ENCODE measurements at places on chromosomes 7 and 10.

DNA sequence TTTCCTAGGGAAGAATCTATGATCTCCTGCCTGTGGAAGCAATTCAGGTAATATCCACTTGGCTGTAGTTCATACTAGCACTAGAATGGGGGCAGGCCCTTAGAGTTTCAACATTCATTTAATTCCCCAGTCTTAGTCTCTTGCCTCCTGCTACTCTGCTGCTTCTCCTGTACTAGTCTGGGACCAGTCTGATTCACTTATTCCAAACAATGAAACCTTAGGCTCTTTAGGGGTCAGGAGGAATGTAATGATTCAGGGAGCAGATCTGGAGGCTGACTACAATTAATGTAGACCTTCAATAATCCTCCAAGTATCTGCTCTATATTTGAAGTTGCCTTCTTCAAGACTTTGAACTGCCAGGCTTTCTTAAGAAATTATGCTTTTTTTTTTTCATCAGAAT, 101.8 kb downstream of the GNAT3 start:
- peak; percentile 64 for DNase-seq

DNA sequence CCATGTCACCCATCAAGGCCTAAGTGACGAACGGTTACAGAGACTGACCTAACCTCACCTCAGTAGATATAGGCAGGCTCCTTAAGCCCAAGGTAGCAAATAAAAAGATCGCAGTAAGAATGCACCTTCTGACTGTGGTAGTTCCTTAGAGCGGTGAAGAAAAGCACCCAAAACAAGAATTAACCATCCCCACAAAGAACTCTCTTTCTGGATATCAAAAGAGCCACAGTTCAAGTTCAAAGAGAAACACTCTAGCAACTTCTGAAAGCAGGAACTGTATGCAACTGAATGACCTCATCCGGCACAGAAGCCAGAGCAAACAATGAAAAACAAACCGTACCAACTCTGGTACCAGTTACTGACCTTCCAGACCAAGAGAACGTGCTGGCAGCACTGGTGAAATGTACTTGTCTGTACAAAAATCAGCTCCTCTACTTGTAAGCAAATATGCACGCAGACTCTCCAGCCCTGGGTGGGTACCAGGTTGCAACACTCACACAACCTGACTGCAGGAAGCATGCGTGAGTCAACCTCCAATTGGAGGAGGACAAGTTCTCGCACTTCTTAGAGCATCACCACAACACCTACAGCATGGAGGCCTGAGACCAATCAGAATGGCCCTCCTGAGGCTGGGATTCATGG, 202.7 kb downstream of the FAM107B start:
- DNase-seq: peak; percentile 45

- DNase-seq: peak; percentile 24
Observed at GRCh38 chr10:10403762-10404161, 613.9 kb upstream of the CELF2 start.

DNA sequence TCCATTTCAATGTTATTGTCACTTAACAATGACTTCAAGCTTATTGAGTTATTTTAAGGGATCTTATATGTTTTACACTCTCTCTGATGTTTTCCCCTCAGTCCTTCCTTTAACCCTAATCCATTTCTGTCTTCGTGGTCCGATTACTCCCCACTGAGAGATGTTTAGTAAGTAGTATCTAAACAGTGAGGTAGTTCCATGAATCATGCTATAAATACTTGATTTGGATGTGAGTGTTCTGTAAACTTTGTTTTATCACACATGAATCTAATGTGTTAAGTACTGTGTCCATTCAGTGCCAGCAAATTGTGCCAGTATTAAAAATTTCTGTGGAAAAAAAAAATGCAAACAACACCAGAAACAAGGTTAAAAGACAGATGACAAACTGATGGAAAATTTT, 18.6 kb downstream of the RPP30 start:
- DNase-seq: no peak

DNA sequence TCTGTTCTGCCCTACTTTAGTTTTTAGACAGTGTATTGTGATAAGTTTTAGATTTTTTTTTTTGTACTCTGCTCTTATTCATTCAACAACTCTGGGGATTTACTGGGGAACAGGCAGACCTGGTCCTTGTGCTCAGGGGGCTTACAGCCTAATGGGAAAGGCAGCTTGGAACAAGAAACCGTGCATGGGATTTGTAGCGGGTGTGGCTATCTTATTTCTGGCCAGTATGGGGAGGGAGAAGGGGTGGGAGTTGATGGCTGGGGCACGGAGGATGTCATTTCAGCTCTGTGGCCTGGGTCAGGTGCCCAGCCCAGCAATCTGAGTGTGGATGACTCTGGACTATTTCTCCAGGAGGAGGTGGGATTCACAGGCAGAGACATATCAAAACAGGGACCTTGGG, 47.0 kb downstream of the GRK5 start:
- DNase-seq: no peak

DNA sequence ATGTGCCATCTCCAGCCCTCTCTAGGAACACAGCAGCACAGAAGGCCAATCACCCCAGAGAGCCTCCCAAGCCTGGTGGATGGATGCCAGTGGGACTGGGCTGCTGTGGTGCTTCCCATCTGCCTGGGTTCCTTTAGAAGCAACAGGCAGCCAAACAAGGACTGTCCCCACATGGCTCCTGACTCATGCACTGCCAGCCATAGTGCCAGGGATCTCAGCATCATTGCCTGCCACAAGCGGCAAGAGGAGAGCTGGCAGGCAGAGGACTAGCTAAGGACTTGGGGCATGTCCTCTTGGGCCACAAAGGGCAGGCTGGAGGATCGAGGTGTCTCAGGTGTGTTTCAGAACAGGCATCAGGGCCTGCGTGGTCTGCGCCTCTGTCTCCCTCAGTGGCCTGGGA, 23.4 kb upstream of the FIGNL1 start:
- DNase-seq: no peak

GRCh38 chr10:129779126-129780111, 184.7 kb downstream of the EBF3 start:
- no peak for DNase-seq

- no peak for DNase-seq
Observed at GRCh38 chr7:25580141-25580540, 351.9 kb upstream of the NPVF start.

- DNase-seq: peak; percentile 59
Observed at GRCh38 chr7:135716677-135717238, 11.2 kb downstream of the SLC13A4 start.

- DNase-seq: no peak
Observed at GRCh38 chr10:73644767-73645166, 3.5 kb upstream of the MYOZ1 start.

- no peak for DNase-seq
Observed at GRCh38 chr10:77855404-77856155, 71.0 kb downstream of the DLG5 start.

GRCh38 chr10:118911363-118911762, 118.2 kb upstream of the NANOS1 start:
- DNase-seq: peak; percentile 8

DNA sequence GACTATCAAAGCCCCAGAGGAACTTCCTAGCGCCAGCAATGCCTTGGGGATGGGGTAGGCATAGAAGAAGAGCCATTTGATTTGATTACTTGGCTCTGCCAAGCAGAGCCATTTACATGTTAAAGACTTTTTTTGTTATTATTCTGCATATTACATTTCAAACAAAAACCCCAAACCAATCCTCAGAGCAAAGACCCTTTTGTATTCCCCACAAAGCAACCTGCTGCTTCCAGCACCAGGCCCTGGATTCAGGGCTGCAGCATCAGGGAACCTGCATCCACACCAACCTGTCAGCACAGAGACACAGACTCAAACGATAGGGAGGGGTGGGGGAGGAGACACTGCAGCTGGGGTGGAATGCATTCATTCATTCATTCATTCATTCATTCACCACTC, 73.2 kb downstream of the GRID1 start:
- DNase-seq: no peak

GRCh38 chr10:1548146-1548545, 189.2 kb downstream of the ADARB2 start:
- DNase-seq: no peak

GRCh38 chr7:36085096-36085495, 68.0 kb upstream of the EEPD1 start:
- DNase-seq: no peak

GRCh38 chr10:116665541-116666125, 44.9 kb downstream of the PNLIPRP2 start:
- no peak for DNase-seq

DNA sequence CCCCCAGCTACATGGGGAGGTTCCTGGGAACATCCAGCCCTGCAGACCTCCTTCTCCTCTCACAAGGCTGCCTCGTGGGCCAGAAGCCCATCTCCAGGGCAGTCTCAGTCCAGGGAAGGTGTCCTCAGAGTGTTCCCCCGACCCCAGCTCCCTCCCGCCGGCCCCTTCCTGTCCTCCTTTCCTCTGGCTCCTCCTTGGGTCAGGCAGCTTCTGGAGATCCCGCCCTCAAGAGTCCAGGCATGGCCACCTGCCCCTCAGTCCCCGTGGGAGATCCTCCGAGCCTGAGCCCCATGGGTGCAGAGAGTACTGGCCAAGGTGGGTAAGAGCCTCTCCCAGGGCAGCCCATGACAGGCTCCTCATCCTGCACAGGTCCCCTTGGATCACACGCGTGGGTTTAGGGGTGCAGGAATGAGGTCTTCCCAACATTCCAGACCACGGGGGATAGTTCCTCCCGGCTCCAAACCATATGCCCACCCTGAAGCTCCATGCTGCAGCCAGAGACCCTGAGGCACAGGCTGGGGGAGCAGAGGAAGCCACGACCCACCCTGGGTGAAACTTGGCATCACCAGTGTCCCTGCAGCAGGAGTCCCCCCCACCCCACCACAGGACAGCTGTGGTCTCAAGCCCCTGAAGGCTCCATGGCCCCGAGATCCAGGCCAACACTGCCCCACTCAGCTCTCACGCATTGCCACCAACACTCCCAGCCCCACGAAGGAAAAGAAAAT, 65.5 kb downstream of the OAT start:
- DNase-seq: no peak

- peak; percentile 45 for DNase-seq
Observed at GRCh38 chr7:139060695-139061237, 24.9 kb upstream of the ZC3HAV1L start.

- DNase-seq: no peak
Observed at GRCh38 chr10:102147561-102147960, 4.6 kb upstream of the NOLC1 start.

DNA sequence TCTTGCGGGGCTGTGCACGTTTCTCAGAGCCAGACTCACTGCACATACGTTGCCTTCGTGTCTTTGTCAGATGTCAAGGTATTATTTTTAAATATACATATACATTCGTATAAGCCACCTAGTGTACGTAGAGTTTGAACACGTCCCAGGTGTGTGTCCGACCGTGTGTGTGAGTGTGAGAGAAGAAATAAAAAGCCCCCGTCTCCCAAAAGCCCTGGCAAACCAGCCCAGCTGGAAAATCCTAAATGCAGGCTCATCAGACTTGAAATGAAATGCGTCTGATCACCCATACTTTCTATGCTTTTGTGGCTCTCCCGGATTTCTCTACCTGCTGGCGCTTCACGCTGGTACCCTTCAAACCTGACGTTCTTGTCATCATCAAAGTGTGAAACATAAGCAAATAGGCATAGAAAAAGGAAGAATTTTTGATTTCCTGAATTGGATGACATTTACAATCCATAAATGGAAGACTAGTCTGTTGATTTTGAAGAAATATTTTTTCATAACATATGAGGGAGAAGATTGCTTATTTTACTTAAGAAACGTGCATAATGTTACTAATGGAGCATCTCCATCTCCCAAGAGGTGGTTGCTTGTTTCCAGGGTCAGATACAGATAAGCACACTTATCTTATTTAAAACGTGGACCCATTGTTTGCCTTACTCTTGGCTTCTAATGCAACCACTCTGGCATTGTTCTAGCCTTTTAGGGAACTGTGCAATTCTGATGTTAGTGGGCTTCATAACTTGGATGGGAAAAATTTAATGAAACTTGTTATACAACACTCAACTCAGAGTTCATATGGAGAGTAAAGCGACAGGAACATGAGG, 971 bp downstream of the PRKG1 start:
- DNase-seq: no peak

- no peak for DNase-seq
Observed at GRCh38 chr7:111927353-111928019, 278.7 kb downstream of the DOCK4 start.

- DNase-seq: no peak
Observed at GRCh38 chr7:152231089-152231488, 204.7 kb downstream of the KMT2C start.

Measured in mesenchymal stem cell (in vitro differentiated cells and primary cell).